Stimulated activated CD4-positive, alpha-beta T cell treated with anti-CD3 and anti-CD28 coated beads, Interleukin-12 subunit alpha, Interleukin-12 subunit beta, amount 100 ng/mL, for 24 hours (primary cell): ENCODE measurements at places on chromosomes 4 and X.

DNA sequence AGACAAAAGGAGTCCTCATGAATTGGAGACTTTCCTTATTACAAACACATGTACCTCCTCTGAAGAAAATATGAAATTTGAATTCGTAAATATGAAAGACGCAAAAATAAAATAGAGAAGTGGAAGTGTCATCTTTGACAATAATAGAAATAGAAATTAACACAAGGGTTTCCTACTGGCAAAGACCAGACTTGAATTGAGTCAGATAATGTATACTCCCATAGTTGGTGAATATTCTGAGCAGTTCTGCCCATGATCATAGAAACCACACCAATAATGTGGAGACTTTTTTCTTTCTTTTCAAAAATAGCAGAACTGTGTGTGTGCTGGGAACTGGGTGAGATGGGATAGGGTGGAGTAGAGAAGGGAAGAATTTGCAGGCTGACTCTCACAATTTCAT, 277.7 kb upstream of the TET2 start:
- DNase-seq: no peak

DNA sequence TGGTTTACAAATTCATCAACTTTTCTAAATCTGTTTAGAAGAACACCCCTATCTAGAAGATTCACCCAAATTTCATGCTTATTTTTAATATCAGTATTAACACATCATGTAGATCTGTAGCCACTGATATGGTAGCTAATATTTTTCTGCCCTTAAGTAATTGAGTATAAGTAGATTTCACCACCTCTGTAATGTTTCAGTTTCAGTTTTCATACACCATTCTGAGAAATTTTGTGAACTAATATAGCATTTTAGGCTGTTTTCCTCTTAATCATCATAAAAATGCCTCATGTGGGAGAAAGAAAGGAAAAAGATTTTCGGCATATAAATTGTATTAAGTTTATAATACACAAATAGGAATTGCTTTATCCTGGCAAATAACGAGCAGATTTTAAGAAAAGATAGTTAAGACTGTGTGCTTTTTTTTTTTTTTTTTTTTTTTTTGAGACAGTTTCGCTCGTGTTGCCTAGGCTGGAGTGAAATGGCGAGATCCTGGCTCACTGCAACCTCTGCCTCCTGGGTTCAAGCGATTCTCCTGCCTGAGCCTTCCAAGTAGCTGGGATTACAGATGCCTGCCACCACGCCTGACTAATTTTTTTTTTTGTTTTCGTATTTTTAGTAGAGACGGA, 21.4 kb upstream of the RBPJ start:
- no peak for DNase-seq

DNA sequence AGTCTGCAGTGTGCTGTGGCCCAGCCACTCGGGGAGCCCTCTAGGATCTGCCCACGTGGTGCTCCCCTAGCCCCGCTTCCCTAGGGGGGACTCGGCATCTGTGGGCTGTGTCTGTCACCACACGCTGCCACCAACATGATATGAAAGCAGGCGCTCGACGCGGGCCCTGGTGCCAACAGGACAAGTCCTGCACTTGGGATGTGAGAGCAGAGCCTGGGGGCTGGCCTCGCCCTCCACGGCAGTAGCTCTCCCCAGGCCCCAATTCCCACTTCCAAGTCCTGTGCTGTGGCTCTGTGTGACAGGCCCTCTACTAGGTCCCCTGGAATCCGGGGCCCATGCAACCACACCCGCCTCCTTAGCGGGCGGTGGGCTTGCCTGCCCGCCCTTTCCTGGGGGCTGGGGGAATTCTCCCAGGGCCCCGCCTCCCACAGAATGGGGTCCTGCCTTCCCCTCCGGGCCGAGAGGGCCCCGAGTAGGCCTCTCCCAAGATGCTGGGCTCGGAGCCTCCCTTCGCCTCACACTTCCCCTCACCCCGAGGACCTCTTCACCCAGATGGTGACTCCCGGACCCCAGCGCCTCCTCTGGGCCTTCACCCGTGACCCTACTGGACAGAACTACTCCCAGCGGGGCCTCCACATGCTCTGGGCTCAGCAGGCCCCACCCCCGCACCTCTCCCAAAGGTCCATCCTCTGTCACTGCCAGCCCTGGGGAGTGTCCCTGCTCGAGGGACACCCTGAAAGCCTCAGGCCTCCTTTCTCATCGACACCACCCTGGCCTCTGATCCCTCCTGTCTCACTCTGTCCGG, 11.2 kb downstream of the LRPAP1 start:
- no peak for DNase-seq

GRCh38 chrX:24479924-24480323, 14.8 kb downstream of the PDK3 start:
- peak; percentile 33 for DNase-seq

- no peak for DNase-seq
Measured at GRCh38 chr4:173626277-173626676, 96.2 kb upstream of the HAND2 start.

GRCh38 chrX:42967681-42968300, 189.8 kb upstream of the PPP1R2C start:
- DNase-seq: no peak

GRCh38 chr4:157896726-157897125, 276.1 kb downstream of the GASK1B start:
- no peak for DNase-seq

DNA sequence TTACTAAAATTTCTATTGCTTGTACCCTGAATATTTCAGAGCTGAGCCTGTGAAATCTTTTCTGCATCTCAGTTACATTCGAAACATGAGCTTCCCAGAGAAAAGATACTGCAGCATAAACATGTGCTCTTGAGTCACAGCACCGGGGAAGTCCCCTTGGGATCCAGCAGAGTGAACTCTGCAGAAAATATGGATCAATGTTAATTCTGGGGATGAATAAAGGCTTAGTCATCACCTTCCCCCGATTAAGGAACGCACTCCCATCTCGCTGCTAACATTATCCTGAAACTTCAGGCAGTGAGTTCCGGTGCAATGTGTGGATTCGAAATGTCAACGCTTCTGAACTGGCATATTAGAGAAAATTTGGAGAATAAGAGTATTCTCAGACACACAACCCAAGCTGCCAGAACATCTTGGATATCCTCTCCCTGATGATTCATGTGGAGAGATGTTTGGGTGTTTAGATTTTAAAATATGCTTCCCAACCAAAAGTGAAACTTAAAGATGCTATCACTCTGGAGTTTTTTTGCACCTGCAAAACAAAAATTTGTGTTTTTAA, 90.8 kb downstream of the IRF2 start:
- DNase-seq: no peak

DNA sequence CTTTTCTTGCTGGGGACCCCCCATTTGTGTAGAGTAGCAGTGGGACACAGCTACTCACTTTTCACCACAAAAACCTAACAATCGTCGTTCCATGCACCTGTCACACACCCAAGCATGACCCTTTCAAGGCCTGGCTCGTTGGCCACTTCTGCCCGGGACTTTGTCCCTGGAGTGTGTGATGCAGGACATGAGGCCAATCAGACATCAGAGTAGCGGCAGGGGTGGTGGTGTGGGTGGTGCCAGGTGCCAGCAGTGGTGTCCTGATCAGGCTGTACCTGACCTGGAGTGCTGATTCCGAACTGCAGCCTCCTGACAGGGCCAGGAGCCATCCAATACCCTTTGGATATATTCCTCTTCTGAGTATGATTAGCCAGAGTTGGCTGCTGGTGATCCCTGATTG, 23.1 kb upstream of the PROM1 start:
- DNase-seq: no peak

DNA sequence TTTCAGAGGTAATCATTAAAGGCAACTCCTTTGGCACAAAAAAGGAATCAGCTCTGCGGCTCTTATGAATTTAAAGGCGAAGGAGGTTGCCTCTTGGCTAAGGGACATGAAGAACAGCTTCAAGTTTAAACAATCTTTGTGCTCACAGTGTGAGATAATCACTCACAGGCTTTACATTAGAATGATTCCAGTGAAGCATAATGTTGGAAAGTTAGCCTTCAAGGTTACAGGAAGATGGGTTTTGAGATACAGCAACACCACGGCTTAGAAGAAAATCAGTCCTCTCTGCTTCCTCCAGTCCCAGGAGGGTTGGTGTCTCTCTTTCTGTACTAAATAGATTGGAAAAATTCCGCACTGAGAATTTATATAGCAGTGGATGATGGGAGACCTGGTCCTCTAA, 11.6 kb upstream of the SCD5 start:
- no peak for DNase-seq

GRCh38 chrX:68193234-68193633, 240.1 kb downstream of the OPHN1 start:
- no peak for DNase-seq

GRCh38 chrX:19907794-19908193, 20.4 kb upstream of the SH3KBP1 start:
- no peak for DNase-seq

- DNase-seq: no peak
Measured at GRCh38 chrX:150080497-150080896, 142.2 kb upstream of the EOLA2 start.

GRCh38 chrX:147935156-147935758, 23.5 kb downstream of the FMR1 start:
- no peak for DNase-seq

GRCh38 chr4:26319467-26319948, 1.3 kb upstream of the RBPJ start:
- peak; percentile 97 for DNase-seq

DNA sequence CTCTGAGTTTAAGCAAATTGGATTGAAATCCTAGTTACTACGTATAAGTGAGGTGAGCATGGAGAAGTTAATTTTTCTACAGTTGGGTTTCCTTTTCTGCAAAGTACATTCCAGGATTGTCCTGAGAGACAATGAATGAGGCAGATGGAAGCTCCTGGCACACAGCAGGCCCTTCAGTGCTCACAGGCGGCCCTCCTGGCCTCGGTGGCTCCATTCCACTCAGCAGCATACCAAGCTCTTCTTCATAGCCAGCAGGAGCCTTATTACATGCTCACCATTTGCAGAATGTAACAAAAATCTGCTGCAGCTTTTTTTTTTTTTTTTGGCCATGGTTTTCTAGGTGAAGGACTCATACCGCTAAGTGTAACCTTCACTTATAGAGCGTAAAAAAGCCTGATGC, 113.2 kb upstream of the FAM9B start:
- no peak for DNase-seq

GRCh38 chrX:22467571-22467970, 194.9 kb downstream of the CBLL2 start:
- no peak for DNase-seq

GRCh38 chr4:76084542-76084941, 10.0 kb downstream of the ART3 start:
- no peak for DNase-seq

GRCh38 chrX:136783159-136783558, 2.4 kb upstream of the ARHGEF6 start:
- DNase-seq: no peak

DNA sequence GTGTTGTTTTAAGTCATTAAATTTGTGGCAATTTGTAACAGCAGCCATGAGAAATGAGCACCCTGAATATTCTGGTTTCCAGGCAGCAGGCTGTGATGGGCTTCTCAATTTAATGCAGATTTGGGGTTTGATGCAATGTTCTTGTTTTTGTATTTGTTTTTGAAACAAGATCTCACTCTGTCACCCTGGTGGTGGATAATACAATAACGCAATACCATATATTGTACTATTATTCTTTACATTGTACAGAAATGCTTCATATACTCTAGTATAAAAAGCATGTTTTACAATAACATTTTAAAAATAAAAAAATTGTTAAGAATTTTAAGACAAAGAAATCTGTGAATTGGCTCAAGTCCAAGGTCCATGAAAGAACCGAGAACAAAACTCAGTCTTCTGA, 129.1 kb downstream of the USP46 start:
- DNase-seq: no peak

DNA sequence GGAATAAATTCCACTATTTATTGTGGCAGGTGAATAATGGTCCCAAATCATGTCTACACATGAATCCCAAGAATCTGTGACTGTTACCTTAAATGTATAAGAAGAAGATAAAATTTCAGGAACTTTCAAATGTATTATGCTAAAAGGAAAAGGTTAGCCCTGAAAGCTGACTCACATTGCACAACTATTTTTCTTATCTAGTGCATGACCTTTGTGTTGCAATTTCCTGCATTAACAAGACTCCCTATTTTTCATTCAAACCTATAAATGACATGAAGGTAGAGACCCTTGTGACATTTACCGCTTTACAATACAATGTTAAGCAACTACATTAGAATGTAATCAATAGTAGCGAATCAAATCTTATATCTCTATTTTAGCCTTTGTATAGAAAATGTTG, 36.7 kb downstream of the UBQLN2 start:
- no peak for DNase-seq

- no peak for DNase-seq
Measured at GRCh38 chrX:110407910-110408545, 49.4 kb downstream of the RTL9 start.

DNA sequence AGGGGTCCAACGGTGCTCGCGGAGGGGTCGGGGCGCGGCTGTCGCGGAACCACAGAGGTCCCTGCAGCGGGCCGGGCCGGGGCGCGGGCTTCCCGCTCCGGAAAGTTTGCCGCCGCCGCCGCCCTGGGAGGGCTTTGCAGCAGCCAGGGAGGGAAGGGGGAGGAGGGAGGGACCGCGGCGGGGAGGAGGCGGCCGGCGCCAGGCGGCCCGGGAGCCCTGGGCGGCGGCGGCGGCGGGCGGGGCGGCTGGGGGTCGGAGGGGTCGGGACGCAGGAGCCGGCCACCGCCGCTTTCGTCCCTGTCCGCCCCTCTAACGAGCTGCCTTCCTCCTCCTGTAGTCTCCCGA, 375 bp downstream of the FGFR3 start:
- DNase-seq: peak; percentile 7

- no peak for DNase-seq
Measured at GRCh38 chrX:41887691-41888090, 35.7 kb downstream of the CASK start.

- DNase-seq: no peak
Measured at GRCh38 chr4:166903408-166903807, 330.9 kb downstream of the SPOCK3 start.

- DNase-seq: no peak
Measured at GRCh38 chr4:184053434-184053833, 148.3 kb downstream of the STOX2 start.

DNA sequence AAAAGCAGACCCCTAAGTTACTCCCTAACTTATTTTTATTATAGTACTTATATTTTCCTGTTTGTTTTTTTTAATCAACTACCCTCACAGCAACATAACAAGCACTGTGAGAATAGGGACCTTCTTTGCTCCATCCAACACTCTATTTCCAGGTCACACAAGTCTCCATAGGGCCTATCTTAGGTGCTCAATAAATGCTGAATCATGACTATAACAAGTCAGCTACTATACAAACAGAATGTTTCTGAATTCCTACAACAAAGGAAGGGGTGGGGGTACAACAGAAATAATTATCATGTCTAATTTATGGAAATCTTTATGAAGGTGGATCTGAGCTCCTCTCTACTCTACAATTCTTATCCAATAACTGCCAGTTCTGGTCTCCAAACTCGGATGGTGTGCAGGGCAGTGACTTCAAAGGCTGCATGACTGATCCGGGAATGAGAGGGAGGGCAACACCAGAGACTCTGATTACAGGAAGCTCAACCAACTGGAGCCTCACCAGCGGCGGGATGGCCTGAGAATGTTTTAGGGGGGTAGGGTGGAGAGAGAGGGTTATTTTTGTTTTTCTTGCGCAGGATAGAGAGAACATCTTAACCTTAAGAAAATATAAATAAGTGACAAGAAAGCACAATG, 71.1 kb downstream of the HADH start:
- no peak for DNase-seq

GRCh38 chrX:113274345-113274744, 433.7 kb upstream of the AMOT start:
- DNase-seq: no peak

GRCh38 chr4:123621072-123621705, 224.6 kb downstream of the SPRY1 start:
- no peak for DNase-seq
